ENCODE measurements at places on chromosomes 6 and 20. TPM values are rescaled to one million over a fixed set of nuclear protein-coding genes. Genes with fewer than 3 reads are reported as not detected.

- H3K27me3 ChIP-seq: no peaks in the 10 kb centered on the region
- peaks cover 20% of the 10 kb centered on the region for H3K4me1 ChIP-seq
- H3K36me3 ChIP-seq: peaks cover 40% of the 10 kb centered on the region
- peak overlapping the region; percentile 3 for H3K27ac ChIP-seq
- DNase-seq: no peak
- no peak overlapping the region for H3K4me3 ChIP-seq
Measured at GRCh38 chr20:18571578-18571977, 4.3 kb downstream of the SMIM26 start.

- H3K4me1 ChIP-seq: peaks cover 24% of the 10 kb centered on the region
- peaks cover 19% of the 10 kb centered on the region for H3K36me3 ChIP-seq
- no peak overlapping the region for H3K27ac ChIP-seq
- H3K27me3 ChIP-seq: no peaks in the 10 kb centered on the region
Measured at GRCh38 chr6:24777227-24777626, 2.5 kb downstream of the GMNN start.

DNA sequence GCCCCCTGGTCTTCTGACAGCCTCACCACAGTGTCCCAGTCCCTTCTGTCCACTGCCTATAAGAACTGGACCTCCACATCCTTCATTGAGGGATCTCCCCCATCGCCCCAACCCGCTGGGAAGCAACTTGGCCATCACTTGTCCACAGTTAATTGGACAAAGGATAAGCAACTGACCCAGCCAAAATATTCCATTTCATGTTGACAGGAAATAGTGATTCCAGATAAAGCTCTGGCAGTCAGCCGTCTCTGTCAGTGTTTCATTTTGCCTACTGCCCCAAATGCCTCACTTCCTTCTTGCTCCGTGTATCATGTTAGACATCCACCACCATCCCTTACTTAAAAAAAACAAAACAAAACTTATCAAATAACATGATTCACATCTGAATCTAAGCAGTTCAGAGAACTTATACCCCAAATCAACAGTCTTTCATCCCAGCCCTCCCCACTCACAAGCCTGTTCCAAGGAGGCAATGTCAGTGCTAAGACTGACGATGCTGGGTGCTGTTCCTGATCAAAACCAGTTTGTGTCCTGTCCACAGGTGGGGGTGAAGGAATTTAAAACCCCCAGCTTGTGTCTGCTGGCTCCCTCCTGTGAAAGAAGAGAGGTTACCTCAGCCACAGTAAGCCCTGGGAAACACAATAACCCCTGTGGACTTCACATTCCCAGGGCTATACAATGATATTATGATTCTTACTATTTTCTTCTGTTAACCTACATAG, 162.5 kb downstream of the WDR27 start:
- DNase-seq: no peak
- peaks cover 9% of the 10 kb centered on the region for H3K36me3 ChIP-seq
- H3K27me3 ChIP-seq: no peaks in the 10 kb centered on the region

- H3K27me3 ChIP-seq: peaks cover 7% of the 10 kb centered on the region
- H3K4me1 ChIP-seq: no peaks in the 10 kb centered on the region
- H3K36me3 ChIP-seq: no peaks in the 10 kb centered on the region
- H3K4me3 ChIP-seq: no peak overlapping the region
Measured at GRCh38 chr20:10080574-10080973, 45.8 kb downstream of the ANKEF1 start.

DNA sequence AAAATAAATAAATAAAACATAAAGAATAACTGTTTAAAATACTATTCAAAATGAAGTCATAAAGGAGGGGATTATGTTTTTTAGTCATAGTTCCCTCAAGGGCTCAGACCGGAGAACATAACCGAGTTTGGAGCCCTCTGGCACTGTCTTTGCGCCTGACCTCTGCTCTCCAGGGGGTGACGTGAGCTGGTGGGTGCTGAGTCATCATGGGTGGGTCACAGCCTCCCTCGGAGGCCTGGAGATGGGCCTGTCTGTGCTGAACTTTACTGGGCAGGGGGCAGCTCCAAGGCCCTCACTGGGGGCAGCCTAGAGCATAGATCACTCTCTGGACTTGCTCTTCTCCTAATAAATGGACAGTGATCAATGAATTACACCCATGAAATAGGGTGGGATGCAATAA, 3.1 kb upstream of the MAVS start:
- no peak overlapping the region for H3K4me3 ChIP-seq
- H3K4me1 ChIP-seq: peaks cover 19% of the 10 kb centered on the region
- H3K36me3 ChIP-seq: peaks cover 3% of the 10 kb centered on the region
- DNase-seq: no peak
- no peaks in the 10 kb centered on the region for H3K27me3 ChIP-seq

Gene B3GALT4
- total RNA-seq: 19.1 TPM

Gene PRPH2
- not detected for total RNA-seq

Gene TFAP2D
- not detected for total RNA-seq

DNA sequence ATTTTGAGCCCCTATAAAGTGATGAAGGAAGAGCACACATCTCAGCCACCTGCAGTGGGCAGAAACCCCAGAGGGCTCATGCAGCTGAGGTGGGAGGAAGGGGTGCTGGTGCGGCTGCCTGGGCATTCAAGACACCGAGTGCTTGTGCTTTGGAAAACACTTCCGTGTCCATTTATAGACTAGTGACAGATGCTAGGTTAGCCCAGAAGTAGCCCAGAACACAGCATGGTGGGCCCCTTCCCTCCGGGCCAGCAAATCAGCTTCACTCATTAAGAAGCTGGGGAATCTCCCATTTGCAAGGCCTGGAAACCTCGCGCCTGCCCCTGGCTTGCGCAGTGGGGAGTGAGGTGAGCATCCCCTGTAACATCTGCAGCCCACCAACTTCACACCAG, 12.9 kb downstream of the BEND3 start:
- DNase-seq: no peak
- peaks cover 36% of the 10 kb centered on the region for H3K4me1 ChIP-seq
- H3K27me3 ChIP-seq: no peaks in the 10 kb centered on the region
- no peak overlapping the region for H3K4me3 ChIP-seq
- H3K36me3 ChIP-seq: peaks cover 3% of the 10 kb centered on the region
